ENCODE measurements at places on chromosomes 2 and 18. TPM values are rescaled to one million over a fixed set of nuclear protein-coding genes. Genes with fewer than 3 reads are reported as not detected.

DNA sequence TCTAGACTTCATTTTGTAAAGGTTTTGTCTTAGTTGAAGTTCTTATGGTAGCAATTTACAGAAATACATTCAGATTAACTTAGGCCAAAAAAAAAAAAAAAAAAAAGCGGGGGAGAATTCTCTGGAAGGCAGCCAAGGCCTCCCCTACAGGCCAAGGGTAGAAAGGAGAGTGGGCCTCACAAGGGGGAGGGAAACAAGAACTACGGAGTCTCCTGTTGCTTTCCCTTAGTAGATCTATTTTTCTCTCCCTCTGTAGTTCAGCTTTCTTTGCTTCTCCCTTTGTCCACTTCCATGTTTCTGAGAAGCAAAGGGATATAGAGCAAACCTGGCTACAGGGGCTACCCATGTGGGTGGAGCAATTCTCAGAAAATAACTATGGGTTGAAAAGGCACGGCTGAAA is 2.4 kb upstream of the STK11IP start:
- 0 out of 2 replicates have a peak overlapping the region, but pooled peaks have one; percentile 5 for H3K27ac ChIP-seq
- no peaks in the 10 kb centered on the region for H3K27me3 ChIP-seq
- H3K36me3 ChIP-seq: no peaks in the 10 kb centered on the region

DNA sequence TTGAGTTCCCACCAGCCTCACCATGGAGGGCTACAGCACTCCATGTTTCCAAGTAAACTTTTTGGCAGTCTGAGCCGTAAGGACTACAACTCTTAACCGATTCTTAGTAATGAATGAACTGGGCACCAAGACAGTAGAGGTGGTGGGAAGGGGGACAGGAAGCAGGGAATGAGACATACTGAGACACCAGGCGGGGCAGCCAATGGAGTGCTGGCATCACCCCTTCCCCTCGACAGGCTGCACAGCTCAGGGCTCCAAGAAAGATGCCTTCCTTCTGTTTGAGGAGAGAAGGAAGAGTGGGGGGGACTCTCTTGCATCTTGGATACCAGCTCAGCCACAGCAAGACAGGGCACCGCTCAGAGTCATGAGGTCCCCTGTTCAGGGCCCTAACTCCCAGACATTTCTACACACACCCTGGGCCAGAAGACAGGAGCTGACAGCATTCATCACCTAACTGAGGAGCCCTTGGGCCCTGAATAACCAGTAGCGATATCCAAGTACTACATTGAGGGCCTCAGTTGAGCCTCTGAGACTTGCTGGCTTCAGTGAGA is 45.2 kb downstream of the USP34 start:
- no peaks in the 10 kb centered on the region for H3K36me3 ChIP-seq
- no peak for DNase-seq
- no peaks in the 10 kb centered on the region for H3K27me3 ChIP-seq
- H3K4me3 ChIP-seq: no peak overlapping the region

GRCh38 chr2:85839461-85839860 is 49.3 kb downstream of the ST3GAL5 start:
- H3K27me3 ChIP-seq: no peaks in the 10 kb centered on the region
- DNase-seq: no peak
- H3K4me3 ChIP-seq: no peak overlapping the region
- no peak overlapping the region for H3K27ac ChIP-seq
- H3K4me1 ChIP-seq: no peaks in the 10 kb centered on the region

GRCh38 chr2:29310650-29311348 is 195.6 kb downstream of the CLIP4 start:
- no peak overlapping the region for H3K27ac ChIP-seq
- H3K4me3 ChIP-seq: no peak overlapping the region
- no peaks in the 10 kb centered on the region for H3K4me1 ChIP-seq
- no peak for DNase-seq
- H3K36me3 ChIP-seq: no peaks in the 10 kb centered on the region

The LCT gene
- 0.12 TPM for total RNA-seq

DNA sequence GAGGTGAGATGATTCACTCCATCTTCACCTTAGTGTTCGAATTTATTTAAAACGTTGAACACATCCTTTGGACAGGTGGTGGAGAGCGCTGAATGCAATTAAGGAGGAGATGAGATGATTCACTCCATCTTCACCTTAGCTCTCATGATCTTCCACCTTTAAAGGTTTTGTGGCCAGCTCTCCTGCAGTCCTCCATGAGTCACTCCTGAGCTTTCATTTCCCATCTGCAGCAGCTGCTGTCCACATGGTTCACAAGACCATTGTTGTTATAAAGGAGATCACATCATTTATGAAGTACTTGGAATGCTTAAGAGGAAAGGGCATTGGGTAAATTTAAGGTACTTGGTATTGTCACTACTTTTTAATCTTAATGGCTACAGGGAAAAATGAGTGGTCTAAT is 298.5 kb downstream of the PAX3 start:
- no peaks in the 10 kb centered on the region for H3K36me3 ChIP-seq
- peaks cover 20% of the 10 kb centered on the region for H3K27me3 ChIP-seq

The CPO gene
- total RNA-seq: 0.32 TPM

- H3K4me3 ChIP-seq: peak overlapping the region; percentile 80
- no peaks in the 10 kb centered on the region for H3K27me3 ChIP-seq
- H3K36me3 ChIP-seq: no peaks in the 10 kb centered on the region
- H3K4me1 ChIP-seq: peaks cover 5% of the 10 kb centered on the region
- H3K27ac ChIP-seq: peak overlapping the region; percentile 74
Observed at GRCh38 chr2:73072129-73072395, 550 bp upstream of the SFXN5 start.

- H3K27me3 ChIP-seq: no peaks in the 10 kb centered on the region
- H3K4me3 ChIP-seq: no peak overlapping the region
Observed at GRCh38 chr2:105806996-105807395, 62.3 kb downstream of the NCK2 start.

The SKA1 gene
- total RNA-seq: 34.5 TPM
